Cardiac septum (tissue), 1 donor: ENCODE measurements at places on chromosomes 5 and 9. TPM values are rescaled to one million over a fixed set of nuclear protein-coding genes. Genes with fewer than 3 reads are reported as not detected.

GAPT gene
- 0.27 TPM for total RNA-seq

GRCh38 chr5:148864113-148864841 is 37.9 kb downstream of the ADRB2 start:
- no peak for DNase-seq

RNF183 gene
- total RNA-seq: not detected

ADGRD2 gene
- total RNA-seq: not detected

- DNase-seq: no peak
Measured at GRCh38 chr9:136080716-136081112, 14.4 kb downstream of the NACC2 start.

WHRN gene
- 0.35 TPM for total RNA-seq

DNA sequence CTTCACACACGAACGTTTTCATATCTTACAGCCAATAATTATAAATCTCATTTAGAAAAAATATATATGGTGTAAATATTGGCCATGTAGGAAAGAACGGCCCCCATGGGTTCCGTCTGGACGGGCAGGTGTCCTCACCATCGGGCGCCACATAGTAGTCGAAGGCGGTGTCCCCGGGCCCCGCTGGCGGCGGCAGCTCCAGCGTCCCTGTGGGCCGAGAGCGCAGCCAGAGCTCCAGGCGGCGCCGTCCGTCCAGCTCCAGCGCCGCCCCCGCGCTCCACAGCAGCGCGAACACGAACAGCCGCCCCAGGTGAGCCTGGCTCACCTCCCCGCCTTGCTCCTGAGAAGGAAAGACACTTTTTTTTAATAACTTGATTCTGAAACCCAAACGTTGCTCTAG is 134.6 kb downstream of the DNAH5 start:
- no peak for DNase-seq

DNA sequence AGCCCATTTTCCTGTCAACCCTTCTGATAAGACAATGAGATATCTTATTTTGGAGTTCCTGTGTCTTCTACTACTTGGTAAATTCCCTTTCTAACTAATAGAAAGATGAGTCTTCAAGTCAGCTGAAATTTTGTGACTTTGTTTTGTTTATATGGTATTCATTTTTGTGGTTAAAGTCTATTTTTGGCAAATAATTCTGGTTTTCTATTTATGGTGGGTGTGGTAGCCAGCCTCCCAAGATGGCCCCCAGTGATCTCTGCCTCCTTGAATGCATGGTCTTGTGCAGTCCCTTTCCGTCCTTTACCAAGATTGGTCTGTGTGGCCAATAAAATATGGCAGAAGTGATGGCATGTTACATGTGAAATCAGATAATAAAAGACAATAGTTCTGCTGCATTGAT is 91.5 kb downstream of the NR3C1 start:
- no peak for DNase-seq

DNA sequence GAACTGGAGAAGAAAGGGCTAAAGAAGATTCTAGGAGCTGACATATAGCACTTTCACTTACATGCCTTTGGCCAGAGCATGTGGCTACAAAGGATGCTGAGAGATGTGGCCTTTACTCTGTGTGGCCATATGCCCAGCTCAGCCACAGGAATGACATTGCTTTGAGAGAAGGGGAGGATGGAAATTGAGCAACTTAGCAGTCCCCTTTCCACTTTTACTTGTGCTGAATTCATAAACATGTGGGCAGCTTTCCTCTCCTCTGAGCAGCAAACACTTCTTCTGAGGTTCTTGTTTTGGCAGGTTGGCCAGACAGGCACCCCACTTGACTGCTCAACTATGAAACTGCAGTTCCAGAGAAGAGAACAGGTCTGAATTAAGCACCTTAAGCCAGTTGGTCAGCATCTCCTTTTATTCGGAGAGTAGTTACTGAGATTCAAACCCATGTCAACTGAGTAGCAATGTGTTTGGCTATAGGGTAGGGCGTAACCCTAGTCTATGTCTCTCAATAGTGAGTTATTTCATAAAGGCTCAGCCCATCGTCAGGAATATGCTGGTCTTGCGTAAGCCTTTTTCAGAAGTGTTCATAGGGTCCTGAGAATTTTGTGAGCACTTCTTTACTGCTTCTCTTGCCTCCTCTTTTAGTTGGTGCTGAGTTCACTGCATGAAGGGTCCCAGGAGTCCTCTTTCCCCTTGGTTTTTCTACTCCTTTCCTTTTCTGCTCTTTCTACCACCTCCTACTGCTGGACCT is 134.5 kb downstream of the PALM2AKAP2 start:
- DNase-seq: no peak

ADAMTS6 gene
- 1.9 TPM for total RNA-seq

DNA sequence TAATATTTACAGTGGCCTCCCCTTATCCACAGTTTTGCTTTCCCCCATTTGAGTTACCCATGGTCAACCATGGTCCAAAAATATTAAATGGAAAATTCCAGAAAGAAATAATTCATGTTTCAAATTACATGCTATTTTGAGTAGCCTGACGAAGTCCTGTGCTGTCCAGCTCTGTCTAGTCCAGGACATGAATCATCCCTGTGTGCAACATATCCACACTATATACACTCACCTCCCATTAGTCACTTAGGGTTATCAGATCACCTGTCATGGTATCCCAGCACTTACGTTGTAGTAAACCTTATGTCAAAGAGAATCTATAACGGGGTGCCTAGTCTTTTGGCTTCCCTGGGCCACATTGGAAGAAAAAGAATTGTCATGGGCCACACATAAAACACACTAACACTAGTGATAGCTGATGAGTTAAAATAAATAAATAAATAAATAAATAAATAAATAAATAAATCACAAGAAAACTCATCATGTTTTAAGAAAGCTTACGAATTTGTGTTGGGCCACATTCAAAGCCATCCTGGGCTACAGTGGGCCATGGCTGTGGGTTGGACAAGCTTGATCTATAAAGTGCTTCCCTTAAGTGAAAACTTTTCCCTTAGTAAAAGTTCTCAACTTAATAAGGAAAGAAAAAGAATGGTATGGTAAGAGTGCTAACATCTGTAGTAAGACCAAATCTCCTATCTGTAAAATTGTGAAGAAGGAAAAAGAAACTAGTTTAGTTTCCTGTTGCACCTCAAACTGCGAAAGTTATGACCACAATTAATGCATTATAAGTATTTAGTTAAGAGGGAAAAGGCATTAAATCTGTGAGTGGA is 15.9 kb upstream of the OMD start:
- DNase-seq: no peak

GRCh38 chr9:94761481-94761880 is 35.0 kb downstream of the AOPEP start:
- DNase-seq: no peak

GRCh38 chr9:117839862-117840261 is 135.7 kb downstream of the TLR4 start:
- DNase-seq: no peak

DNA sequence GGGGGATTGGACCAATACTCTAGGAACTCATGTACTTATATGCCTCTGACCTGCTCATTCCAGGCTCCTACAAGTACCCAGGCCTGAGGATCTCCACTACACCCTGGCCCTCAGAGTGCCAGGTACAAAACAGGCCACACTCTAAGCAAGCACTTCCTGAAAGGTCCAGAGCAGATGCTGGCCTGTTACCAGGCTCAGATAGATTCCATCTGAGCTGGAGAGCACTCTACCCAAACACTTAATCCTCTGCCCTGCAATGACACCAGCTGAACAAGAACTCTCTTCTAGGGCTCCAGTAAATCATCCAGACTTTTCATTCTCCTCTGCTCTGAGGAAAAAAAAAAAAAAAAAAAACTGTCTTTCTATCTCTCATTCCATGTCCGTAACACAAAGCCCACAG is 2.9 kb downstream of the P4HA2 start:
- peak; percentile 3 for DNase-seq

- no peak for DNase-seq
Measured at GRCh38 chr9:130448035-130448624, 3.4 kb downstream of the ASS1 start.

- no peak for DNase-seq
Measured at GRCh38 chr9:137308057-137308619, 6.1 kb upstream of the NRARP start.

NR2F1-AS1 gene
- total RNA-seq: 0.89 TPM

- peak; percentile 39 for DNase-seq
Measured at GRCh38 chr9:37919956-37920335, 16.0 kb upstream of the SLC25A51 start.

PCDHA6 gene
- total RNA-seq: 0.11 TPM

DNA sequence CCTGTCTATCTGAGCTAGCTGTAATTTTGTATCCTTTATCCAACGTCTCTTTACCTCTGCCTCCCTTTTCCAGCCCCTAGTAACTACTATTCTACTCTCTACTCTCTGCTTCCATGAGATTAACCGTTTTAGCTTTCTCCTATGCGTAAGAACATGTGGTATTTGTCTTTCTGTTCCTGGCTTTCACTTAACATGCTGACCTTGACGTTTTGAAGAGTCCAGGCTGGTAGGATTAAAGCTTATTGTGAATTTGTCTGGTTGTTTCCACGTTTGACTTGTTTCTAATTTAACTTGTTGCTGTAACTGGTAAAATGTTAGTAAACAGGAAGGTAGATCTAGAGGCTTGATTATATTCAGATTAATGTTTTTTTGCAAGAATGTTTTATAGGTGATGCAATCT is 385.3 kb downstream of the PSAT1 start:
- no peak for DNase-seq

DNA sequence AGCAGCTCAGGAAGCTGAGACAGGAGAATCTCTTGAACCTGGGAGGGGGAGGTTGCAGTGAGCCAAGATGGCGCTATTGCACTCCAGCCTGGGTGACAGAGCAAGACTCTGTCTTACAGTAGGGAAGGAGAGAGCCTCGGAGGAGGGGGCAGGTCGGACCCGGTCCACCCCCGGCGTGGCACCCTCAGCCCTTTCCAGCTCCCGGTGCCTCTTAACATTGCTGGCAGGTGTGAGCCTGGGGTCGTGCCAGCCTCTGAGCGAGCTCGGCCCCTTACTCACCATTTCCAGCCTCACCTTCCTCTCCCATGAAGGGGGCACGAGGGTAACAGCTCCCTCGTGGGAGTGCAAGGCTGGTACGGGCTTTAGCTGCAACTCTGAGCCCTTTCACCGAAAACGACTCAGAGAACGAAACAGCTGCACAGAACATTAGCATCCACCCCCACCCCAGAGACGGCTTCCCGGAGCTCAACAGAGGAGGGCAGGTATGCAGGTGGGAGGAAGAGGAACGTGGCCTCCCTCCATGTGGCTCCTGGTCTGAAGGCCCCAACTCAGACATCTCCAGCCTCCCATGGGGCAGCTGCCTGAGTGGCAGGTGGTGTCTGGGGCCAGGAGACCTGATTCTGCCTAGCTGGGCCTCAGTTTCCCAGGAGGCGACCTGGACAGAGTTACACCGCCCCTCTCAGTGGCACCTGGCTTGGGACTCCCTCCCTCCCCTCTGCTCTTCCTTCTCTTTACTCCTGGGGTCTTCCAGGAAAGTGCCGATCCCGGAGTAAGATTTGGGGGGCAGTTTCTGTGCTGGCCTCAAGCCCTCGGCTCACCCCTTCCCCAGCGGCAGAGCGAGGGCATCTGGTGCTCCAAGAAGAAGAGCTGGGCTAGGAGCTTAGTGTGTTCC is 28.5 kb upstream of the ABO start:
- no peak for DNase-seq

DNA sequence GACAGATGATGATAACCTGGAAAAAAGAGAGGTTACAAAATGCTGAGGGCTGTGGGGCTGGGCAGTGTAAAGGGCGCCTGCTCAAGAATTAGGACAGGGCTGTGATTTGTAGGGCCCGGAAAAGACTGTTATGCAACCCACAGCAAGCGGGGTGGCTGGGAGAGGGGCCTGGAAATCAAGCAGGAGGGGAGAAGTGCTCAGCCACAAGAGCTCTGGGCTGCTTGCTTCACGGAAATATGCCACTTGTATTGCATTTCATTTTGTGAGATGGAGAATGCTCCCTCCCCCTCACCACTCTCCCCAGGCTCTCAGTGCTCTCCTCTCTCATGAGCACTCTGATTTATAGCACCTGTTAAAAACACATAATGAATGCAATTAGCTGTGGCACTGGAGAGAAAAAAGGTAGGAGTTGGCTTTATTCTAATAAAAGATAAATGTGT is 8.4 kb upstream of the HAND1 start:
- no peak for DNase-seq

- no peak for DNase-seq
Measured at GRCh38 chr5:87836696-87837095, 424.0 kb upstream of the CCNH start.

- no peak for DNase-seq
Measured at GRCh38 chr9:111663301-111663823, 2.0 kb downstream of the GNG10 start.
